Naive thymus-derived CD4-positive, alpha-beta T cell (primary cell): ENCODE measurements at places on chromosomes 16 and 17.

- no peak overlapping the region for H3K27ac ChIP-seq
- DNase-seq: no peak
- H3K4me3 ChIP-seq: no peak overlapping the region
- H3K36me3 ChIP-seq: no peaks in the 10 kb centered on the region
- no peaks in the 10 kb centered on the region for H3K27me3 ChIP-seq
Measured at GRCh38 chr17:19705201-19705600, 11.2 kb downstream of the SLC47A2 start.

GRCh38 chr17:48024149-48025039 is 13.2 kb downstream of the COPZ2 start:
- peak overlapping the region; percentile 30 for H3K4me3 ChIP-seq
- no peaks in the 10 kb centered on the region for H3K36me3 ChIP-seq
- peaks cover 26% of the 10 kb centered on the region for H3K4me1 ChIP-seq
- peaks cover 11% of the 10 kb centered on the region for H3K27me3 ChIP-seq
- no peak for DNase-seq

DNA sequence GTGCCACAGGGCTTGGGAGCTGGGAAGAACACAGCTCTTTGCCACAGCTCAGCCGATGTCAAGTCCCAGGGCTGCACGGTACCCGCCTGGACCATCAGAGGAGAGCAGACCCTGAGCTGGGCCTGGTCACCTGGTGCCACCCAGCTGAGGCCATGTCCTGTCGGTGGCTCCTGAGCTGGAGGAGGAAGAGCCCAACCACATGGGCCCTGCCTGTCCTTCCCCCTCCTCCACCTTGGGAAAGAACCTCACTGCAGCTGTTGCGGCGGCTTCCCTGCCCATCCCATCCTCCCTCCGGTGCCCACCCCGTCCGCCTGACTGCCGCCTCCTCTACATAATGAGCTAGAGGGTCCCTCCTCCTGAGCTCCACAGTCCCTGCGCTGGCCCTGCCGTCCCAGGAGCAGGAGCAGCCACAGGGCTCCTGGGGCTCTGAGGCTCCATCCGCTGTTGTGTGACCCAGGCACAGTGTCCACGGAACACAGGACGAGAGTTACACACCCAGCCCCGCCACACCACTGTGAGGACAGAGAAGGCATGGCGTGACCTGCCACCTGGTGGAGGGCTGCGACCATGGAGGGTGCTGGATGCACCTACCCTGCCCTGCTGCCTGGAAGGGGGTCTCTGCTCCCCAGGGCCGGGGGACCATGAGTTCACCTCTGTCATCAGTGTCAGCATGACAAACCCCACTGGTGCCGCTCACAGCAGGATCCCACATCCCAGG is 21.4 kb upstream of the CHMP6 start:
- no peak overlapping the region for H3K27ac ChIP-seq
- peak; percentile 49 for DNase-seq
- peaks cover 20% of the 10 kb centered on the region for H3K4me1 ChIP-seq
- no peaks in the 10 kb centered on the region for H3K27me3 ChIP-seq
- H3K36me3 ChIP-seq: peaks cover 2% of the 10 kb centered on the region
- H3K4me3 ChIP-seq: no peak overlapping the region

DNA sequence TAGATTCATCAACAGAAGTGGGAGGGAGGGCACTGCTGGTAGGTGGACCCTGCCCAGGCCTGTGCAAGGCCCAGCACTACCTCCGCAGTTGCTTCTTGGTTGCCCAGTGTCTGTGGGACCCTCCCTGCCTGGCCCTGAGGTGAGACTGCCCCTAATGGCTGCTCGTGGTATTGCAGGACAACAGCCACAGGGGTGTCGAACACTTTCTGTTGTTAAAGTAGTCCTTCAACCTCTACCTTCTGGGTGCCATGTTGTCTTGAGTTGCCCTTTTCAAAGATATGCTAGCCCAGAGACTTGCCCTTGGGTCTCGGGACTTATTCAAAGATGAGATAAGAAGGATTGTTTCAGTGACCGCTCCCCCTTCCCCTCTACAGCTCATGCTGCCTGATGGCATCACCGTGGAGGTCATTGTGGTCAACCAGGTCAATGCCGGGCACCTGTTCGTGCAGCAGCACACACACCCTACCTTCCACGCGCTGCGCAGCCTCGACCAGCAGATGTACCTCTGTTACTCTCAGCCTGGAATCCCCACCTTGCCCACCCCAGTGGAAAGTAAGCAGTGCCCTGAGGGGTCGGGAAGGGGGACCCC is 29.1 kb downstream of the AKAP1 start:
- peak; percentile 72 for DNase-seq
- H3K27ac ChIP-seq: no peak overlapping the region
- H3K4me1 ChIP-seq: no peaks in the 10 kb centered on the region
- peaks cover 89% of the 10 kb centered on the region for H3K36me3 ChIP-seq
- H3K4me3 ChIP-seq: no peak overlapping the region
- H3K27me3 ChIP-seq: no peaks in the 10 kb centered on the region

DNA sequence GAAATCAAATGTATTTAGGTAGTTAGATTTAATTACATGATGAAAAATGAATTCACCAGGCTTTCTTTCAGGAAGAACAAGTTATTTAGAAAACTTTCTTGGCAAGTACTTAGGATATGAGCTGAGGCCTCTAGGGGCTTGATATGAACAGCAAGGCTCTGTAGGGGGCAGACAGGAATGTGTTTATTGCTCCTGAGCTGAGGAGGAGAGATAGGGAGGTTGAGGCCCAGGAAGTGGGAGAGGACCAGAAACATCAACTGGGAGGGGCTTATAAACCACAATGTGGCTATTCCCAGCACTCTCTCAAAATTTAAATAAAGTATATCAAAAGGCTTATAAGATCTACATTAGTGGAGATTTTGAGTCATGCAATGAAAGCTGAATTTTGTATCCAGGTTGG is 154.0 kb upstream of the MAF start:
- H3K27me3 ChIP-seq: no peaks in the 10 kb centered on the region
- no peak overlapping the region for H3K4me3 ChIP-seq
- H3K36me3 ChIP-seq: no peaks in the 10 kb centered on the region
- DNase-seq: no peak
- no peak overlapping the region for H3K27ac ChIP-seq
- no peaks in the 10 kb centered on the region for H3K4me1 ChIP-seq

DNA sequence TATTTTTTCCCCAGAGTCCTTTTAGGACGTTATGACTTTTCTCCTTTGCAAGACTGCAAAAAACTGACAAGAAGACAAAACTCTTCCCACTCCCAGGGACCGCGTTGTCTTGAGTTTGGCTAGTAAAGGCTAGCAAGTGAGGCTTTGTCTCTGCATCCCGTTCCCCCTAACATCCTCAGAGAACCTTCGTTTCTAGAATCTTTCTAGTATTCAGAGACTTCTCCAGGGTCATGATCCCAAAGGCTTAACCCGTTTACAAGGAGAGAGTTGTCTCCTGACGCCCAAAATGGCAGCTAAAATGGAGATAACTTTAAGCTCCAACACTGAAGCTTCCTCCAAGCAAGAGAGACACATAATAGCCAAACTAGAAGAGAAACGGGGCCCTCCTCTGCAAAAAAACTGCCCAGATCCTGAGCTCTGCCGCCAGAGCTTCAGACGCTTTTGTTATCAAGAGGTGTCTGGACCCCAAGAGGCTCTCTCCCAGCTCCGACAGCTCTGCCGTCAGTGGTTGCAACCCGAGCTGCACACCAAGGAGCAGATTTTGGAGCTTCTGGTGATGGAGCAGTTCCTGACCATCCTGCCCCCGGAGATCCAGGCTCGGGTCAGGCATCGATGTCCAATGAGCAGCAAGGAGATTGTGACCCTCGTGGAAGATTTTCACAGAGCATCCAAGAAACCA is 843 bp downstream of the ZNF174 start:
- DNase-seq: no peak
- no peaks in the 10 kb centered on the region for H3K27me3 ChIP-seq
- peak overlapping the region; percentile 87 for H3K4me3 ChIP-seq
- peaks cover 22% of the 10 kb centered on the region for H3K4me1 ChIP-seq
